Mucosa of descending colon (tissue), 3 donors: ENCODE measurements at places on chromosomes 7 and 10.

DNA sequence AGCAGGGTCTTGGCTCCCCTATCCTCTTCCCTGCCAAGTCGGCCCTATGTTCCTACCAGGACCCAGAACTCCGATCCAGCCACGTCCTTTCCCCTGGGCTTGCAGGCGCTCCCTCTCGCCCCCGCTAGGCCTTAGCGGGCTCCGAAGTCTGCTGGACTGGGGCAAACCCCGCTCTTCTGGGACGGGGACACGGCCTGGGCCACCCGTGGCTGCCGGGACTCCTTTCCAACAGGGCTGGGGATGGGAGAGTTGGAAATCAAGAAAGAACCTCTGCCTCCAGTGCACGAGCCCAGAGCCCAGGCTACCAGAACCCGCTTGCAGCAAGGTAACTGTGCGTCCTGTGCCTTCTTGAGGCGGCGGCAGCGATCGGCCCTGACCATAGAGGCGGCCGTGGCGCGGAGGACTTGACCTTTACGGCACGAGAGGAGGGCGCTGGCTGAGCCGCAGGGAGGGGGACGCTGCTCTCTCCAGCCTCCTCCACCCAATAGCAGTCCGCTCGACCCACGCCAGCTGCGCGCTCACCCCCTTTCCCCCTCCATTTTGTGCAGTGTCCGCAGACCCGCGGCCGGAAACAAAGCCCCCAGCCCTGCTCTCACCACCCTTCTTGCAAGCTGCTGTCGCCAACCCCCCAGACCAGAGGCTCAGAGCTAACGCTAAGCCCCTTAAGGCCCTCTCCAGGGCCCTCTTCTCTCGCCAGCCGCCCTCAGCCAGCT lies 7.0 kb upstream of the HOXA11 start:
- peak; percentile 79 for DNase-seq

GRCh38 chr7:137846549-137846826 lies 286 bp downstream of the DGKI start:
- DNase-seq, result no peak

DNA sequence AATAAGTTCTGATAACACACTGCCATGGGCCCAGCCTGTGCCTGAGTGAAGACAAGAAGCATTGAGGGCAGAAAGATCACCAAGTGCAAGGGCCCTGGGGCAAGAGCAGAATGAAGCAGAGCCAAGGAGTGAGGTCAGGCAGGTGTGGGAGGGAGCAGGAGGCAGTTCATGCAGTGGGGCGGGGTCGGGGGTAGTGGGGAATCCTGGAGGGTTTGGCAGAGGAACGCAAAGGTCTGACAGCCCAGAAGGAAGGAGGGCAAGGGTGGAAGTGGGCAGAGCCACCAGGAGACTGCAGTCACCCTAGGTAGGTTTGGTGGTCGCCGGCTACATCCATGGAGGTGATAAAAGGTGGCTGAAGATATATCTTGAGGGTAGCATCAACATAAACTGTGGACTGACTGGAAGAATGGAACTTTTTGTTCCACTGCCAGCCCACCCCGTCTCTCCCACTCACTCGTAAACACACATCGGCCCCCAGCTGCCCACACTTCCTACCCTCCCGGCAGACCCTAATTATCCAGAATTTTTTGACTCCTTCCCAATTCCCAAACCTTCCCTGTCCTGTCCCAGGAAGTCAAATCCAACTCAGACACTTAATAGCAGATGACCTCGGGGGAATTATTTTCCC lies 172.4 kb downstream of the ARHGAP12 start:
- no peak for DNase-seq

DNA sequence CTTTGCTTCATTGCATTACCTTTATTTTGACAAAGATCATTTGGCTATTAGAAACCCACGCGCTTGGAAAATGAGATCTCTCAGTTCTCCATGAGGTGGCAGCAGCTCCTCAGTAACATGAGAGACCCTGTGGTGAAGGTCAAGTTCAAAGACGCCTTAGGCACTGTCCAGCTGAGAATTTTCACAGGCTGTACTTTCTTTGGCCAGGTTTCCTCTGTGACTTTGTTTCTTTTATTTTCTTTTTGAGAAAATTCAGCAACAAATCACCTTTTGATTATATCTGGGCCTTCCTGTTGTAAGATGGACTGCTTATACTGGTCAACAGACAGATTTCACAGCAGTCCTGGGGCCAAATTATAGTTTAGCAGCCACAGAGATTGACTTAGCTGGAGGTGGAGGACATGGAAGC lies 54.5 kb downstream of the RAB18 start:
- DNase-seq, result no peak

- DNase-seq, result no peak
These were observed 189.9 kb upstream of the ADO start for GRCh38 chr10:62614389-62615157.

DNA sequence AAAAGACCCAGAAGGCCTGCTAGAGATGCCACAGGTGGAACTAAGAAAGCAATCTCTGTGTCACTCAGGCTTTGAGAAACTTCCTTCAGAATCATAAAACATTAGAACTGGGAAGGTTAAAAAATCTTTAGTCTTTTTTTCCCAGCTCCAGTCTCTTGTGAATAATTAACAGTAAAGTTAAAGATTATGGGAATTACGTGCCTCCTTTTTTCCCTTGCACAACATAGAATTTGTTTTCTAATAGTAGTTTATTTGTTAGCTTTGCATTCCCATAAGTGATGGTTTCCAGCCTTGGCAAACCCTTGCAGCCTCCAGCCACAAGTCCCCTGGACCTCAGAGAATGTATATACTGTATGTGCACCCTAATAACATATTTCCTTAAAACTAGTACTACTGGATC lies 128.3 kb downstream of the TPST1 start:
- no peak for DNase-seq

DNA sequence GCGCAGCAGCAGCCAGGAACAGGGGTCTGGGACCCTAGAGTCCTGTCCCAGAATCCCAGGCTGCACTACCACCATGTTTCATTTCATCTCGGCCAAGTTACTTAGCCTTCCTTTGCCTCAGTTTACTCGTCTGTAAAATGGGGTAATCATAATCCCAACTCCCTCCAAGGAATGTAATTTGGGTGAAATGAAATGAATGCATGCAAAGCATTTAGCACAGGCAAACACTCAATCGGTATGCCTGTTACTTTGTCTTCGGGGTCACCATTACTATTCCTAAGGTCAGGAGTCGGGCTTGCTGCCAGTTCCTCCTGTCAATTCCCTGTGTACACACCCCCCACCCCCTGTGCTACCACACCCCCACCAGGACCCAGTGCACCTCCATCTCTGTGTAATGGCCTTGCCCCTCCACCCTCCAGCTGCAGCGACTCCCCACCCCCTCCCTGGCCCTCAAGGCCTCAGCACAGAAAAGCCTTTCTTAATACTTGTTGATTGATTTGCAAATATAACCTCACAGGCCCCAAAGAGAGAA lies 1.7 kb downstream of the TNS3 start:
- peak; percentile 77 for DNase-seq

DNA sequence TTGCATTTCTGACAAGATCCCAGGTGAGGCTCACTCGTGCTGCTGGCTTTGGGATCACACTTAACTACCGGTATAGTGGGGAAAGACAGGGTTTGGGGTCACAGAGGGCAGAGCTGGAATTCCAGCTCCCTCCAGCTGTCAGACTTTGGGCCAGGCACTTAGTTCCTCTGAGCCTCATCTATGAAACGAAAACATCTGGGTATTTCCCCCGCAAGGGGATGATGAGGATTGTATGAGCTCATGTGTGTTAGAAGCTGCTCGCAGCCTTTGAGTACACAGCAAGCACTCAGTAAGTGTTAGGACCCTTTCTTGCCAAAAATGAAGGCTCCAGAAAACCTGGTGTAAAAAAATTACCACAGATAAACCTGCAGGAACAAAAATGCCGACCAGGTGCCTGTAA lies 66.1 kb downstream of the PRPF18 start:
- DNase-seq, result no peak

DNA sequence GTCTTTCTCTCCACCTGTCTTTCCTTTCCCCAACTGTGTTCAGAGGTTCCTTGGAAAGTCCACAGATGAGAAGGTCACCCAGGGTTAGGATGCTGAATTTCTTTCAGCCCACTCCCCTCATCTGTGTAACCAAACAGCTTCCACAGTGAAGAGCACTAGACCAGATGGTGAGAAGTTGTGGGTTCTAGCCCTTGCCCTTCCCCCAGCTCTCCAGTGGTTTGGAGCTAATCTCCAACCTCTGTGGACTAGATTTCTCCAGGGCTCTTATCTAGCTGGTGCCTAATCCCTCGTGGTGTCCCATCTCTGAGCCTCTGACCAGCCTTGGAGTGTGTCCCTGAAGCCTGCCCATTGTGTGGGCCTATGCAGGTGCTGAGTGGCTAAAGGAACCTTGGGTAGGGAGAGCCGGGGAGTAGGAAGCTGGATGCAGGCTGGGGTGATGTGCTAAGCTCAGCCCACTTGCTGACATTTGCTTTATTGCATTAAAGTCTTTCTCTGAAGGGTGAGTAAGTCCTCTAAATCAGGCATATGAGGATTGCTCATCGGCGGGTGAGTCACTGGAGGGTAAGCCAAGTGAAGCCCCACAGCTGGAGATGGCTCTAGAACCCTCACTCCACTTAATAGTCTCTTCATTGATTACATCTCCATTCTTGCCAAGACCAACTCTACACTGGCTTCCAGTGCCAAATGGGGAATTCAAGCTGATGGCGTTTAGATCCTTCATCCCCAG lies 14.9 kb downstream of the DUSP5 start:
- no peak for DNase-seq

DNA sequence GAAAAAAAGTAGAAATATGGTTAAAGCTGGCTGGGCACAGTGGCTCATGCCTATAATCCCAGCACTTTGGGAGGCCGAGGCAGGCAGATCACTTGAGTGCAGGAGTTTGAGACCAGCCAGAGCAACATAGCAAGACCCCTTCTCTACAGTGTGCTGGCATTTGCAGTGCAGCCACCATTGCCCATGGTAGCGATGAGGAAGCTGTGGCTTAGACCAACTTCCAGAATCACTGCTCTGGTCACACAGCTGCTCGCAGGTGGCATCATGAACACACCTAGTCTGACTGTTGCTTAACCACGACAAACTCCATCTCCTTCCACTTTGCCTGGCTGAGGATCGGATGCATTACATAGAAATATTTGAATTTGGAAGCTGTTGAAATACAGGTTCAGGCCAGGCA lies 137.1 kb downstream of the CUX1 start:
- no peak for DNase-seq

GRCh38 chr10:100878291-100878910 lies 34.4 kb upstream of the SLF2 start:
- peak; percentile 60 for DNase-seq

DNA sequence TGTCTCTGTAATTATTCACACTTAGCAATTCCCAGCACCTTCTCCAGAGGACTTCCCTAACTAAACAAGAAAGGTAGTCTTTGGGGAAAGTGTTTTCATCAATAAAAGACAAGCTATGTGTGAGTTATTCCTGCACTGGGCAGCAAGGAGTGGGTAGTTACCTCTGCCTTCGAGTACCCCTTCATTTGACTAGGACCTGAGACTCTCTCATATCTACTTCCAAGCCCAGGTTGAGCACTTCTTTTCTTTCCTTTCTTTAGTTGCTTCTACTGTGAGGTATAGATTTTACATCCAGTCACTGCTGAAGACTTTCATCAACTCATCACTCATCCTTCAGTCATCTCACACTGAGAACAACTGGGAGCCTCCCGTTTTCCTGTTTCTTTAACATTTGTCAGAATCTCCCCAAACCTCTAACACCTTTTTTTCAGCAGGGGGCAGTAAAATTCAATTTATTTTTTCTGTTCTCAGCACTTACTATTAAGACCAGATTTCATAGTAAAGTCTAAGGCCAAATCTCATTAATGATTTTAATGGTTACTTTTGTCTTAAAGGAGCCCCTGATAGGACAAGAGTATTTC lies 80.1 kb upstream of the PRSS1 start:
- DNase-seq, result no peak

DNA sequence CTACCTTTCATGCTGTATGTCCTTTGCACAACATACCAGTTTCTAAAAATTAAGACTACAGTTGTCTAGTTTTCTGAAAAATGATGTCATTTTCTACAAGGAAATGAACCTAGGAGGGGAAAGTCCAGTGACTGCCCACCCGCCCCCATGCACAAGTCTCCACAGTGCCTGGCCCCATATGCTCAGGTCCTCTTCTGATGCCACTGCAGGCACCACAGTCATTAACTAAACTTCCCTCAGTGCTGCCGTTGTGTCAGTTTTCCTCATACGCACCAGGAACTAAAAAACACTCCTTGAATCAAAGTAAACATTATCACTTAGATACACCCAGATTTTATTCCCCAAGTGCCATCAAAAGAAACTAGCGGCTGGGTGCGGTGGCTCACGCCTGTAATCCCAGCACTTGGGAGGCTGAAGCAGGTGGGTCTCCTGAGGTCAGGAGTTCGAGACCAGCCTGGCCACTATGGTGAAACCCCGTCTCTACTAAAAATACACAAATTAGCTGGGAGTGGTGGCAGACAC lies 6.9 kb upstream of the TNS3 start:
- DNase-seq, result peak; percentile 80

GRCh38 chr7:3922175-3922635 lies 621.2 kb downstream of the SDK1 start:
- no peak for DNase-seq

GRCh38 chr10:26087666-26088065 lies 128.9 kb upstream of the GAD2 start:
- no peak for DNase-seq

GRCh38 chr10:128189176-128189575 lies 63.0 kb upstream of the MKI67 start:
- DNase-seq, result no peak

- DNase-seq, result peak; percentile 59
These were observed 299.9 kb upstream of the PITRM1 start for GRCh38 chr10:3472287-3473051.

- no peak for DNase-seq
These were observed 101.1 kb upstream of the TARP start for GRCh38 chr7:38374507-38374906.

- no peak for DNase-seq
These were observed 10.9 kb downstream of the HPSE2 start for GRCh38 chr10:99224766-99225165.

- no peak for DNase-seq
These were observed 138.5 kb downstream of the CPED1 start for GRCh38 chr7:121126801-121127534.

- peak; percentile 62 for DNase-seq
These were observed 194.4 kb upstream of the IMMP2L start for GRCh38 chr7:111756687-111757178.

DNA sequence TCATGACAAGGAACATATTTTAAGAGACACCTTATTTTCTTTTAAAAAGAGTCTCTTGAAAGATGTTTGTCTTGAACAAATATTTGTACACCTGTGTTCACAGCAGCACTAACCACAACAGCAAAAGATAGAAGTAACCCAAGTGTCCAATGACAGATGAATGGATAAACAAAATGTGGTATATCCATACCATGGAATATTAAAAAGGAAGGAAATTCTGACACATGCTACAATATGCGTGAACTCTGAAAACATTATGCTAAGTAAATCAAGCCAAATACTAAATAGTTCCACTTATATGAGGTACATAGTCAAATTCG lies 17.8 kb downstream of the SGMS1 start:
- no peak for DNase-seq

DNA sequence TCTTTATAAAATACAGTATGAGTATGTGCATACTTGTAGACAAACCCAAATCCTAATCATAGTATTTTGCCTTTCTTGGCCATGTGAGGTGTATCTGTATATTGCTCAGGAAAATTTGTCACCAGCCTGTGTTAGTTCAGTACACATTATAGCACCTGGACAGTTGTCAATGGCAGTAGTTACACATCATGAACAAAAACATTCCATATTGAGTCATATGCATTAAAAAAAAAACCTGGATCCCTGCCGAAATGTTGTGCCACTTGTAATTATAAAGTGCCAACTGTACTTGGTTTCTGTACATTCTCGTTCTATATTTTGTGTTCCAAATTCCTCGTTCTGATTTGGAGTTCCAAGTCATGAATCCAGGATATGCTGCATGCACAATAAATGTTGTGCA lies 410.4 kb downstream of the INHBA start:
- no peak for DNase-seq

GRCh38 chr7:152969335-152969734 lies 209.8 kb downstream of the ACTR3B start:
- no peak for DNase-seq
